CD8-positive, alpha-beta T cell (primary cell): ENCODE measurements at places on chromosomes 7 and 10.

DNA sequence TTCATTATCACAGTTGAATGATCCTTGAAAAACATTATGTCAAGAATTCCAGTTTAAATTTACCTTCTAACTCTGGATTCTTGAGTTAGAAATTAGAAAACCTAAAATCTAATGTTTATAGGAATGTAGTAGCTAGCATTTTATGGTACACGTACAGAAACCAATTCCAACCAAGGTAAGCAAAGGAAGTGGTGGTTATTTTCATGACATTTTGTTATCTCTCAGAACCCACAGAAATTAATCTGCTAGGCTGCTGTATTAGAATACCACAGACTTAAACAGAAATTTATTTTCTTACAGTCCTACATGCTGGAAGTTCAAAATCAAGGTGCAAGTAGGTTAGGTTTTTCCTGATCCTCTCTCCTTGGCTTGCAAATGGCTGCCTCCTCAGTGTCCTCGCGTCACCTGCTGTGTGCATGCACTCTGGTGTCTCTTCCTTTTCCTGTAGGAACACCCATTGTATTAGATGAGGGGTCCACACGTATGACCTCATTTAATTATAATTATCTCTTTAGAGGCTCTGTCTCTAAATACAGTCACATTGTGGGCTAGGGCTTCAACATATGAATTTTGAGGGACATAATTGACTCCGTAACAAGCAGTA is 8.5 kb upstream of the CSTF2T start:
- no peak for DNase-seq

DNA sequence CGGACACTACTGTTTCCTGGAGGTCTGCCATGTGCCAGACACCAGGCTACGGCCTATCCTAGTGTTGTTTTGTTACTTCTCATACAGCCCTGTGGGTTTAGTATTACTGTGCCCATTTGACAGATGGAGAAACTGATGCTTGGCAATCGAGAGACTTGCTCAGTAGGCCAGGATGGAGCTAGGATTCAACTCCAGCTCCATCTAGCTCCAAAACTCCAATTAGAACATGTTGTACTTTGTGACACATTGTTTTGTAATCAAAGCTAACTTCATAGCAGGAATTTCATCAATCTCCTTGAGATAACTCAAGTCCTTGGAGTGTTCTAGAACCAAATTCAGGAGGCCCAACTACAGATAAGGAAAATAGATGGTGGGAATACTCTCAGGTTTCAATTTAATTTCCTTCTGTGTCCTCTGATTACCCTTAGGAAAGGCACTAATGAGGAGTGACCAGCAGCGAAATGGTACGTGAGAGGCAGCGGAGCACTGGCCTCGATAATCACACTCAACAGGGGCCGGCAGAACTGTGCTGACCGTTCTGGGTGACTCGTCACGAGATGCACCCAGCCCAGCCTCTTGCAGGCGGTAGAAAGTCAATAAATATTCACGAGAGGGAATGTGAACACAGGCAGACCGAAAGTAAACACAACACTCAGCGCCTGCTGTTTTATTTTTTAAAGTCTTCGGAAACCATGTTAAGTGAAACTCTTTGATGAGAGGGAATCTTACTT is 269.6 kb upstream of the NEBL start:
- DNase-seq = no peak

DNA sequence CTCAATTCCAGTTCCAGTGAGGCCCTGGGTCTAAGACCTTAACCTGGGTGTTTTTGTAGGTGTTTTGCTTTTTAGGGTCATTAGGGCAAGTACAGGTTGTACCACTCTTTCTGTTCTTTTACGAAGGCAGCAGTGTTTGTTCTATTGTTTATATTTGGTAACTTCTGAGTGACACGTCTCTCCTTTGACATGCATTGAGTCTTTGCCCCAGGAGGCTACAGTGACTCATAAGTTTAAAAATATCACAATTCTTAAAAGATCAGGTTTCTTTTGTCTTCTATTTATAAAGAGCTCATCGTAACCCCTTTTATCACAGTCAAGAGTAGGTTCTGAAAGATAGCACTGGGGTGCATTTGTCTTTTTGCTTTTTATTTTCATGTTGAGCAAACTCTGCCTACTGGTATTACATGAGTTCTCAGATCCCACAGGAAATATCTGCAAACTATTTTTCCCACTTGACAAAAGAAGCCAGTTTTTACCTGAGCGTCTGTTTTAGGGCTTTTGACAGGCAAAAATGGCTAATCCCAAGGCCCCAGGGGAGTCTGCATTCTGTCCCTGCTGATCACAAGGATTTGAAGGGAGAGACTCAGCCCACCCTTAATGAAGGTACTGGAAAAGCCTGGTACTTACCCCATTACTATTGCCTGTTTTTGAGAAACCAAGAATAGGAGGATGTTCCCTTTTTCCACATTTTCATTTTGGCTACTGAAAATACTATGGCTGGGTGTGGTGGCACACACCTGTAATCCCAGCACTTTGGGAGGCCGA is 7.9 kb downstream of the NUDT13 start:
- no peak for DNase-seq

DNA sequence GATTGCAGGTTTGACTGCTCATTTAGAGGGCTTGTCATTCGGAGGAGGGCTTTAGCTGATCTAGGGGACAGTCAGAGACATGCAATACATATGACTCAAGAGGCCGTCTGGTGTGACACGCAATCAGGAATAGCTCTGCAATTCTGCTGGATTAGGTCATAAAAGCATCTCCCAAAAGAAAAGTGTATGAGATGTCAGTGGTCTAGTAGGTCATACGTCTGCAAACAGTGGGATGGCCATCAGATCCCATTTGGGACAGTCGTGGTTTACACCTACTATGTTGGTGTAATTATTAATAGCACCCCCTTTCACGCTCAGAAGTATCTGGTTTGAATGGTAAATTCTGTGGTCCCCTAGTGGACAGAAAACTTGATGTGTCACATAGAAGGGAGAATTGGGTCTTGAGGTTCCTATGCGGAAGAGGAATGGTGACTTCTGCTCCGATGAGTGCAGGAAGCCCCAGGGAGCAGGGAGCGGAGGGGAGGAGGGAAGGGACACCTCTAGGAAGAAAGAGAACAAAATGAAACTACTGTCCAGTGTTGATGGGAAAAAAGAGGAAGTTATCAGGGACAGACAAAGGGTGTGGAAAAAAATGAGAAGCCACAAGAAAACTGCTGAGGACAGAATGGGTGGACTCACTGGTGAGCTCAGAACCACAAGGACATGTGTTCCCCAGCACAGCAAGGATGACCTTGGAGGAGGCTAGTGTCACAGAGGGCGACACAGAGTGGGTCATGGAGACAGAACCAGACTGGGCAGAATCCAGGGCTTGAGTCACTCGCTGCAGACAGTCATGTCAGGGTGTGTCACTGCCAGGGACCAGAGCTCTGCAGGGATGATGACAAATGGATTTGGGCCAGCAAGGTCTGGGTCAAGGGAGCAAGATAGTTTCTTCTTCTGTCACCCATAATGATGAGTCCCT is 59.9 kb downstream of the MAP3K8 start:
- DNase-seq = no peak

DNA sequence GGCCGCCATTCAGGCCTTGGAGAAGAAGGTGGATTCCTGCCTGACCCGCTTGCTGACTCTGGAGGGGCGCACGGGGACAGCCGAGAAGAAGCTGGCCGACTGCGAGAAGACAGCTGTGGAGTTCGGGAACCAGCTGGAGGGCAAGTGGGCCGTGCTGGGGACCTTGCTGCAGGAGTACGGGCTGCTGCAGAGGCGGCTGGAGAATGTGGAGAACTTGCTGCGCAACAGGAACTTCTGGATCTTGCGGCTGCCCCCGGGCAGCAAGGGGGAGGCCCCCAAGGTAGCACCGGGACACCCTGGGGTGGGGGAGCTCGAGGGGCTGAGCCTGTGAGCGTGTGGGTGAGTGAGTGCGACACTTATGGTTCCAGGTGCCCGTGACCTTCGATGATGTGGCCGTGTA is 4.5 kb downstream of the ZNF783 start:
- no peak for DNase-seq

DNA sequence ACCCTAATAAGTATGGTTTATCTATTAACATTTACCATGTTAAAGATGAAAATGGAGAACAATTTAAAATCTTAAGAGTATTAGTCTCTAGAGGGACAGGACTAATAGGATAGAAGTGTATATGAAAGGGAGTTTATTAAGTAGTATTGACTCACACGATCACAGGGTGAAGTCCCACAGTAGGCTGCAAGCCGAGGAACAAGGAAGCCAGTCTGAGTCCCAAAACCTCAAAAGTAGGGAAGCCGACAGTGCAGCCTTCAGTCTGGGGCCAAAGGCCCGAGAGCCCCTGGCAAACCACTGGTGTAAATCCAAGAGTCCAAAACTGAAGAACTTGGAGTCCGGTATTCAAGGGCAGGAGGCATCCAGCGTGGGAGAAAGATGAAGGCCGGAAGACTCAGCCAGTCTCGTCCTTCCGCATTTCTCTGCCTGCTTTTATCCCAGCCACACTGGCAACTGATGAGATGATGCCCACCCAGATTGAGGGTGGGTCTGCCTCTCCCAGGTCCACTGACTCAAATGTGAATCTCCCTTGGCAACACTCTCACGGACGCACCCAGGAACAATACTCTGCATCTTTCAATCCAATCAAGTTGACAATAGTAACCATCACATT is 140.8 kb upstream of the FAM20C start:
- no peak for DNase-seq

- DNase-seq = no peak
Observed at GRCh38 chr7:56063500-56063881, 595 bp upstream of the SUMF2 start.

DNA sequence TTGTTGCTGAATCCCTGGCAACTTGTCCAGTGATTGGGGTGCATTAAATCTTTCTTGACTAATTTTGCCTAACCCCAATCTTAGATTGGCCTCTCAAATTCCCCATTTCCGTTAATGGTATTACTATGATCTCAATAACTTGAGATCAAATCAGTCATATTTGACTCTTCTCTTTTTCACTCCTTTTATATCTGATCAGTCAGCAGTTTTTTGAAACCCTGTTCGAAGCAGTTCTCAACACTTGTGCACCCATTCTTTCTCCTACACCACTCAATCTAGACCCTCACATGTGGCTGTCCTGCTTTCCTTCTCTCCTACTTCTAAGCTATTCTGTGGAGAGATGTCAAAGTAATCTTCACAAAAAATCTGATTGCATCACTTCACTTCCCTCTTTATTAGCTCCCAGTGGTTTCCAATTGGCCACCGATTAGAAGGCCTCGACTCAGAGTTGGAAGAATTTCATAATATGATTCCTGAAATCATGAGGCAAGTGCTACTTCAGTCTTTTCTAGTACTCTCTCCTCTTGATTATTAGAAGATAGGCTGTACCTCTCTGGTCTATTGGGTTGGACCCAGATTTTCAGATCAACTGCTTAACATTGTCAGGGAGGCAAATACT is 128.9 kb downstream of the ZNF365 start:
- no peak for DNase-seq

- DNase-seq = no peak
Observed at GRCh38 chr10:19421674-19422073, 373.1 kb downstream of the MALRD1 start.

GRCh38 chr7:108010377-108010776 is 7.4 kb upstream of the LAMB1 start:
- DNase-seq = no peak

- peak; percentile 3 for DNase-seq
Observed at GRCh38 chr10:10677479-10677878, 340.2 kb upstream of the CELF2 start.

DNA sequence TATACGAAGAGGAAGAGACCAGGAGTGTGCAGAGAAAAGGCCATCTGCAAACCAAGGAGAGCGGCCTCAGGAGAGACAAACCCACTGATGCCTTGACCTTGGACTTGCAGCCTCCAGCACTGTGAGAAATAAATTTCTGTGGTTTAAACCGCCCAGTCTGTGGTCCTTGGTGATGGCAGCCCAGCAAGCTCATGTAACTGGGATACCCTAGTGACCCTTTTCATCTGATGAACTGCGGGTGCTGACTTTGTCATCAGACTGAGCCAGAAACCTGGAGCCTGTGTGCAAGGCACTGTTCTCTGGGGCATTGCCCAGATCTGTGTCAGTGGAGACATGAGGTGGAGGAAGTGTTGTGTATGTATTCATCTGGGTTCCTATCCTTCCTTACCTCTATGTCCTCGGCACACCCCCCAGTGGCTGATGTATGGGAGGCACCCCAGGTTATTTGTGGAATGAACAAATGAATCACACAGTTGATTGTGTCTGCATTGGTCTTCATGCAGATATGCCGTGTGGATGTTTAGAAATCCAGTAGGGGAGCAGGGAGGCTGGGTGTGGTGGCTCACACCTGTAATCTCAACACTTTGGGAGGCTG is 64.5 kb upstream of the BTBD16 start:
- no peak for DNase-seq

- no peak for DNase-seq
Observed at GRCh38 chr10:125700355-125700911, 17.5 kb upstream of the TEX36 start.

DNA sequence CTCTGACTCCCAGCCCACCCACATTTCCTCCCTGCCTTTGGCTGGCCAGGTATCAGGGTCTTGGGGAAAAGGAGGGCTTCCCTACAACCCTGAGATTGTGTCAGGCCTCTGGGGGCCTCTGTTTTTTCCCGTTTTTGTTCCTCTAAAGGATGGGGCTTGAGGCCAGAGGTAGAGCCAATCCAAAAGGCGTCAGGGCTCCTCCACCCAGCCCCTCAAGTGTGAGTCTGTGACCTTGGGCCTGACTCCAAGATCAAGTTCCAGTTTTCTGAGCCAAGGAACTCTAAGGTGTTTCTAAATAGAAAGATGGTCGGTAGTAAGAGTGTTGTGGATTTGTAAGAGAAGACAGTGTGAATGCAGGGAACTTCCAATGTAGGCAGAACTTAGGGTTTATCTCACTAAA is 6.6 kb downstream of the EEPD1 start:
- DNase-seq = no peak

GRCh38 chr10:96342402-96342801 is 16.4 kb downstream of the OPALIN start:
- no peak for DNase-seq

GRCh38 chr7:78399033-78399769 is 600.6 kb downstream of the PHTF2 start:
- DNase-seq = no peak

DNA sequence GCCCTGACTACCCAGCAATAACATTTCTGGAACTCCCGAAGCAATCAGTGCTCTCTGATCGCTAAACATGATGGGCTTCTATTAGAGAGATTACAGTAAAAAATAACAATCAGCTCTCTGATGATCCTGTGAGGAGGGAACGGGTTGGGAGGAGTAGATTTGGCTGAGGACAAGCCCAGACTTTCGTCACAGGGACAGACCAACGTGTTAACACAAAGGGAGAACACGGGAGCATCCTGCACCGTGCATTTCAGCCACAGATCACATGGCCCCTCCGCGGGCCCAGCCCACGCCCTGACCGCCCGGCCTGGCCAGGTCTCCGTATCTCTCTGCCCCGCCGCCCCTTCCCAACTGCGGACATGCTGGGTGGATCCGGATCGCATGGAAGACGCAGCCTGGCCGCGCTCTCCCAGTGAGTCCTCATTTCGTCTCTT is 95.0 kb upstream of the AGBL3 start:
- no peak for DNase-seq

DNA sequence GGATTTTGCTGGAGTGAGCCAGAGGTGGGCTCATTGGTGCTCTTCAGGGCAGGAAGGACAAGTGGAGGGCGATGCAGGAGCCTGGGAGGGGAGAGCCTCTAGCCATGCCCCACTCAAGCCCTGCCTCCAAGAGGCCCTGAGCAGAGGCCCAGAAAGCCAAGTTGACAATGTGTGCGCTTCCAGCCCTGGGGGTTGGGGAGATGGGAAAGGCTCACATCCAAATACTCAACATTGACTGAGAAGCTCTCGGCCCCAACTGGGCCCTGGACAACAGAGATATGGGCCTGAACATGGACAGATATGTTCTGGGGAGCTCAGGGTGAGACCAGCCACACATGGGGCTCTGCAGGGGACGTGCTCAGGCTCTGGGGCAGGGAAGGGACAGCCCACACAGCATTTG is 39.0 kb downstream of the FRMPD2 start:
- no peak for DNase-seq
